HepG2 (cell line): ENCODE measurements at places on chromosomes 7 and 10. TPM values are rescaled to one million over a fixed set of nuclear protein-coding genes. Genes with fewer than 3 reads are reported as not detected.

GRCh38 chr10:86968994-86969355 is 693 bp downstream of the ADIRF start:
- no peak overlapping the region for H3K4me3 ChIP-seq
- H3K27me3 ChIP-seq: peaks cover 5% of the 10 kb centered on the region; the same call in 1 of the 2 replicates
- no peak overlapping the region for H3K27ac ChIP-seq
- H3K4me1 ChIP-seq: peaks cover 30% of the 10 kb centered on the region
- no peaks in the 10 kb centered on the region for H3K36me3 ChIP-seq
- no peak for DNase-seq

- no peak overlapping the region for H3K27ac ChIP-seq
- H3K27me3 ChIP-seq: no peaks in the 10 kb centered on the region
- no peaks in the 10 kb centered on the region for H3K4me1 ChIP-seq
- DNase-seq: no peak
- no peaks in the 10 kb centered on the region for H3K36me3 ChIP-seq
Observed at GRCh38 chr7:68707159-68707558, 891.1 kb upstream of the AUTS2 start.

- H3K4me1 ChIP-seq: peaks cover 34% of the 10 kb centered on the region
- no peaks in the 10 kb centered on the region for H3K27me3 ChIP-seq
- no peak overlapping the region for H3K27ac ChIP-seq
Observed at GRCh38 chr7:127798023-127798422, 146.0 kb downstream of the SND1 start.

SRPK2 gene
- 22.3 and 31.5 TPM in 2 replicates for total RNA-seq
